ENCODE measurements at places on chromosomes 16 and 17.

DNA sequence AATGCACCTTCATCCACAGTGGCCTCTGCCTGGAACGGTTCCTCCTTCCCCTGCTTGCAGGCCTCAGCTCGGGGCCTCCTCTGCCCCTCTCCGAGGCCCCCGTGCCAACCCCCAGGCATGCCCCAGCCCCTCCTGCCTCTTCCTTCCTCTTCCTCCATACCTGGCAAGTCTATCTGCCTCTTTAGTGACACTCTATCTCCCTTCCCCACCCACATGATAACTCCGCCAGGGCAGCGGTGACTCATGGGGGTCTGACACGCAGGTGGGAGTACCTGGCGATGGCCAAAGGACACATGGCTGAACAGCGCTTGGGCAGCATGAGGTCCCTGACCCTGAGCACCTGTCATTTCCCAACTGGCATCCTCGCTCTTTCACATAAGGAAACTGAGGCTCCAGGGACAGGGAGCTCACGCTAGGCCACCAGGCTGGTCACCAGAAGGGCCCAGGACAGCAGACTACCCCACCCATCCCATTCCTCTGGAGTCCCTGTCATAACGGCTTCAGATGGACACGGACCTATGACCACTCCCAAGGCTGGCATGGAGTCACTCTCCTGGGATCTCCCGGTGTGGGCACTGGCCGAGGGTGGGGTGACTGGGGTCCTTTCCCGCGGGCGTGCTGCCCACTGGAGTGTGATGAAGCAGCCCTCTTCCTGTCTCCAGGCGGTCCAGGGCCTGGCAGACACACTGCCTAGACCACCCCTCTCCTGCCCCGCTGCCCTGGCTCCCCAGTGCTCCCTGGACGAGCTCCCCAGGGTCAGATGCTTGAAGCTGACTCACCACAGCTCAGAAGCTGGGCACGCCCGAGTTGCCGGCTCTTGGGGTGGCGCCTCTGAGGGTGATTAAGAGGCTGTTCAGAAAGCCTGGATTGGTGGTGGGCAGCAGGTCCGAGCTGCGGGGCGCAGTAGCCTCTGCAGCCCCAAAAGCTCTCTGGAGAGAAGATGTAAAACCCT is 100.6 kb downstream of the ENGASE start:
- DNase-seq, result no peak

DNA sequence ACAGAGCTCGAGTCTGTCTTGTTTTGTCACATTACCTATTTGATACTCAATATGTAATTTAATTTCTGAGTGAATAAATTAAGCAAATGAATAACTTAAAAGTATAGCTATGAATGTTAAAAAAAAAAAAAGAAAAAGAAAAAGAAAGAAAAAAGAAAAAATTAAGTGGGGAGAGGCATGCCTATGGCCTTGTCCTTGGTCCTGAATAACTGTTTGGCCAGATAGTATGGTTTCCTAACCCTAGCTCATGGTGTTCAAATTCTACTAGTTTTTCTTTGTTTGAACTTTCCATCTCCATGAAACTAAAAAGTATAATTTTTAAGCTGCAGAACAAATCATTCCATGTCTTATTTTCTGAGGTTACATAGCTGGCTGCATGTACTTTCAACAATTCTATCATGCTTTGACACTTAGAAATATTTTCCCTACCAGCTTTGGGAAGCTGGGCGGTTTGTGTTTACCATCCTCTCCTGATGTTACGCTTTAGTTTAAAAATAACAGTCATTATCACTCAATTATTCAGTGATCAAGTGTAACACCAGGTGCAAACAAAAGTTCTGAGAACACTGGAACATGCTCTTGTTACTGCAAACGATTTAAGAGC is 31.8 kb downstream of the TOX3 start:
- DNase-seq, result no peak

GRCh38 chr16:69831212-69832123 is 69.3 kb downstream of the WWP2 start:
- no peak for DNase-seq

GRCh38 chr16:67542464-67542863 is 13.8 kb downstream of the RIPOR1 start:
- peak; percentile 66 for DNase-seq

DNA sequence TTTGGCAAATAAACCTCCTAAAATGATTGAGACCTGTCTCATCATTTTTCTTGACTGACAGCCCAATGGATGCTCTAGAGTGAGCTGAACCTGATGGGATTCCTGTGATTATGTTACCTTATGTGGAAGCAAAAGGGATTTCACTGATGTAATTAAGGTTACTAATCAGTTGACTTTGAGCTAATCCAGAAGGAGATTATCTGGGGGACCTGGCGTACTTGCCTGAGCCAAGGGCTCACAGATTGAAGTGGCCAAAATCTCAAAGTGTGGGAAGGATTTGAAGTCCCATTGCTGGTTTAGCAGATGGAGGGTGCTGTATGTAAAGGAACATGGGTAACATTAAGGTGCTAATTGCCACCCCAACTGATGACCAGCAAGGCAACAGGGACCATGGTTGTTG is 214.0 kb downstream of the CPPED1 start:
- DNase-seq, result no peak

DNA sequence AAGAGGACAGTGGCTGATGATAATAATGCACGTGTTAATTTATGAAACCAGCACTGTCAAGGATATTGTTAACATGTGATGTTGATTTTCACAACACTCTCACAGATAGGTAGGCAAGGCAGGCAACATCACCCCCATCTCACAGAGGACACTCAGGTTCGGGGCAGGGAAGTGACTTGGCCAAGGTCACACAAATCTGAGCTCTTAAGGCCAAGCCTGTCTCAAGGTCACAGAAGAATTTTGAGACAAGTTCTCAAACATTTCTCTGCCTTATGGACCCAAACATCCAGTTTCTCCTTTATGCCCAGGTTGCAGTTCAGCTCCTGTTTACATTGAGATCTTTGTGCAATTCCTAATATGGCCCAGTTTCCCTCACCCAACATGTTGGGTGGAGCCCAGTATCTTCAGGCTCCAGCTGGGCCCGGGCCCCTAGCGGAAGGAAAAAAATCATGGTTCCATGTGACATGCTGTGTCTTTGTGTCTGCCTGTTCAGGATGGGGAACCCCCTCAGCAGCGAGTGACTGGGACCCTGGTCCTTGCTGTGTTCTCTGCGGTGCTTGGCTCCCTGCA is 1.3 kb downstream of the SLC2A4 start:
- DNase-seq, result no peak

DNA sequence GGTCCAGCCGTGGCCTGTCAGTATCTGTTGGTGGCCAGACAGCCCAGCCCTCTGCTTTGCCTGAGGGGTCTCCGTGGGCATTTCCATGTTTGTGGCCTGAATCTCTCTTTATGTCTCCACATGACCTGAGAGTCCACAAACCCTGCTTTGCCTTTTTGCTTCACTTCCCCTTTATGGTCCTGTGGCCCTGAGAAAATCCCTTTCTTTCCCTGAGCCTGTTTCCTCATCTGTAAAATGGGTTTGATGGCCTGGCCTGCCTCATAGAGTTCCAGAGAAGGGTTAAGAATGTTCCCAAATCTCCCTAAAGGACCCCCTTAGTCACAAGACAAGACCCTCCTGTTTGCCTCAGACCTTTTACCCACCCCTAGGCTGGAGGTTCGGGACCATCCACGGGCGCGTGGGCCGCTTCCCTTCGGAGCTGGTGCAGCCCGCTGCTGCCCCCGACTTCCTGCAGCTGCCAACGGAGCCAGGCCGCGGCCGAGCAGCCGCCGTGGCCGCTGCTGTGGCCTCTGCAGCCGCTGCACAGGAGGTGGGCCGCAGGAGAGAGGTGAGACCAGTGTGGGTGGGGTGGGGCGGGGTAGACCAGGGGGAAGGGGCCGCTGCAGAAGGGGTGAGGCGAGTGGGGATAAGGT is 26.2 kb upstream of the ALKBH5 start:
- no peak for DNase-seq

DNA sequence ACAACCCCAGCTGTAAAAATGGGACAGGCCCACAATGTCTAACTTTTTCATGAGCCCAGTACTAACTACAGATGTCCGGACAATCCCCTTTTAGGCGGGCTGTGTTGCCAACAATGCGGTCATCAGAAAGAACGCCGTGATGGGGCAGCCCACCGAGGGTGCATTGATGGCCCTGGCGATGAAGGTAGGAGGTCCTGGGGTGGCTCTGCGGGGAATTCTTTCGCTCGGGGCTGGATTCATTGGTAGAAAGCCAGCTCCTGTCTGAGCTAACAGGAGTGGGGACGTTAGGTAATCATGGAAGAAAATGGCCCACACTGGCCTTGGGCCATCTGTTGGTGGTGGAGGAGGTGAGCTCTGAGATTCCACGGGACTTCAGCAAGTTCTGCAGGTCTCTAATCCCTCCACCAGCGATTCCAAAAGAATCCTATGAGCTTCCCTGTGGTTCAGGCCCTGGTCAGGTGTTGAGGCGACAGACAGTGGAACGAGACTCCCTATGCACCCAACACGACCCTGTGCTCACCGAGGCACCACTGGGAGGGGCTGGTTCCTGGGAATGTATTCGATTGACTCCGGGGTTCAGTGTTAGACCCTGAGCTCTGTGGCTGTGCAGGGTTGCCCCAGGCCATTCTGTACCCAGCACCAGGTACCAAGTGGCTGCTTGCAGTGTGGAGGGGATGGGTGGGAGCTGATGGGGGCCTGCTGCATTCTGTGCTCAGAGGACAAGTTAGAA is 61.9 kb downstream of the MEAK7 start:
- no peak for DNase-seq

- no peak for DNase-seq
Measured at GRCh38 chr16:87412996-87413421, 20.9 kb downstream of the MAP1LC3B start.

DNA sequence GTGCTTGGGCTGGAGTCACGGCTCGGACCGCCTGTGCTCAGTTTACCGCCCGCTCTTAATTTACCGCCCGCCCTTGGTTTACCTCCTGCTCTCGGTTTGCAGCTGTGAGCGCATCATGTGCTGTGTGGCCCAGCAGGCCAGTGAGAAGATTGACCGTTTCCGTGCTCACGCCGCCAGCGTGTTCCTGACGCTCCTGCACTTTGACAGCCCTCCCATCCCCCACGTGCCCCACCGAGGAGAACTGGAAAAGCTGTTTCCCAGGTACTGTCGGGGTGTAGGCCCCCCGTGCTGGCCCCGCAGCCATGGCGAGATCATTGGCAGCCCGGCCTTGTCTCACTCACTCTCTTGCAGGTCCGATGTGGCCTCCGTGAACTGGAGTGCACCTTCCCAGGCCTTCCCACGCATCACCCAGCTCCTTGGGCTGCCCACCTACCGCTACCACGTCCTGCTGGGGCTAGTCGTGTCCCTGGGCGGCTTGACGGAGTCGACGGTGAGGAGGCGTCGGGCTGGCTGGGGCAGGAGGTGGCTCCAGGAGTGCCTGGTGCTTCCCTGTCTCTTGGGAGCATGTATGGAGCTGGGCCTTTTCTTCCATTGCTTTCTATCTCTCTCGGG is 89.3 kb upstream of the ZNF750 start:
- DNase-seq, result no peak

- no peak for DNase-seq
Measured at GRCh38 chr17:34015253-34015652, 239.8 kb upstream of the CCL2 start.

DNA sequence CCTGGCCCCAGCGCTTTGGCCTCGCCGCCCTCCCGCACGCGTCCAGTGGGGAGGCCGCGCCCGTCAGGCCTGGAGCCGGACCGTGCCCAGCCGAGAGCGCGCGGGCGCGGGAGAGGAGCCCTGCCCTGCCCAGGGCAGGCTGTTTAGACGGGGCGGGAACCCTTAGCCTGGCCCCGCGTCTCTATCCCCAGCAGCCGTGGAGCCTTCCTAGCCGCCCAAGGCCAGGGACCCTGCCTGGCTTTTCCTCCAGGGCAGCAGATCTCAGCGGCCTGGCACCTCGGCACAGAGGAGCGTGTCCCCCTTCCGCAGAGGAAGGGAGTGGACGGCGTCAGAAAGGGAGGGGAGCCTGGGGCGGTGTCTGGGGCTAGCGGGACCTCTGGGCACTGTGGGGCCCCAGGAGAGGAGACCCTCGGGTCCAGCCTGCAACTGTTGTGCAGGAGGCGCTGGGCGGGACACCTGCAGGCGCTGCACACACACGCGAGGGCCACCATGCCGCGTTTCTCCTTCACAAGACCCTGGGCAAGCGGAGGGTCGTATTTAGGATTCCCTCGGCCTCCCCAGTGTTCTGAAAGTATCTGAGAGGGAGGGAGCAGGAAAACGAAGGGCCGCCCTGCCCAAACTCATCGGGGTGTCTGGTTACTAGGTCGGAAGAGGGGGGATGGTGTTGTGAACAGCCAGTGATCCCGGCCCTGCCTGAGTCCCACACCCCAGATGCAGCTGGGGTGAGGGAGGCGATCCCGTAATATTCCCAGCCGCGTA is 2.3 kb upstream of the NPTX1 start:
- DNase-seq, result no peak

Data from stimulated activated CD4-positive, alpha-beta T cell treated with anti-CD3 and anti-CD28 coated beads, TNF-alpha, amount 100 ng/mL, for 24 hours (primary cell).